ENCODE measurements at places on chromosomes 5 and 9.

GRCh38 chr9:98135938-98136337, 16.9 kb upstream of the TRIM14 start:
- DNase-seq, result no peak

DNA sequence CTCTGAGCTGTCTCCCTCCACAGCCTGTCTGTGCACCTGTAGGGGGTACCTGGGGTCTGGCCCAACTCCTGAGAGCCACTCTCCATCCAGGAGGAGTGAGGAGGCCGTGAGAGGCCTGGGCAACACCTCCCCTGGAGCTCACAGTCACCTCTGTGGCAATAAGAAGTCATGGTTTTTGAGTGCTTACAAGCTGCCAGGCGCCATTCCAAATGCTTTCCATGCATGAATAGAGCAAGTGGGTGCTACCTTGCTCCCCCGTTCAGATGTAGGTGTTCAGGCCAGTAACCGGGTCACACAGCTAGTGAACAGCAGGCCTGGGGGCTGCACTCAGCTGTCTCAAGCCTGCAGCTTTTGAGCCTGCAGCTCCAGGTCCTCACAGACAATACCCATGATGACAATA, 30.6 kb downstream of the CORO2A start:
- DNase-seq, result no peak

- DNase-seq, result no peak
Observed at GRCh38 chr9:71941998-71942567, 30.6 kb downstream of the C9orf85 start.

DNA sequence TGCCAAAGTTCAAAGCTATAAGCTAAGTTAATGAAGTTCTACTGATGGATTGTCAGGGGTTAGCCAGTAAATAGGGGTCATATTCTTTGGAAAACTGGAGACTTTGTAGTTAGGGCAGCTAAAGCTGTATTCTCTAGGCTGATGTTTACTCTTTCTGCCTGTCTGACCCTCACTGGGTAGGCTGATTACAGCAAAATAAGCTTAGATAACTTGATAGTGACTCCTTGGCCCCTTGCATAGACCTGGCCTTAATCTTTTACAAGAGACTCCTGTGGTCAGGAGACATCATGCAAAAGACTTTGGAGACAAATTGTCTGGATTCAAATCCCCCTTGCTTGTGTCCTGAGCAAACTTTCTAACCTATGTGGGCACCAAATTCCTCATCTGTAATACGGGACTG, 314.4 kb upstream of the MSX2 start:
- no peak for DNase-seq

DNA sequence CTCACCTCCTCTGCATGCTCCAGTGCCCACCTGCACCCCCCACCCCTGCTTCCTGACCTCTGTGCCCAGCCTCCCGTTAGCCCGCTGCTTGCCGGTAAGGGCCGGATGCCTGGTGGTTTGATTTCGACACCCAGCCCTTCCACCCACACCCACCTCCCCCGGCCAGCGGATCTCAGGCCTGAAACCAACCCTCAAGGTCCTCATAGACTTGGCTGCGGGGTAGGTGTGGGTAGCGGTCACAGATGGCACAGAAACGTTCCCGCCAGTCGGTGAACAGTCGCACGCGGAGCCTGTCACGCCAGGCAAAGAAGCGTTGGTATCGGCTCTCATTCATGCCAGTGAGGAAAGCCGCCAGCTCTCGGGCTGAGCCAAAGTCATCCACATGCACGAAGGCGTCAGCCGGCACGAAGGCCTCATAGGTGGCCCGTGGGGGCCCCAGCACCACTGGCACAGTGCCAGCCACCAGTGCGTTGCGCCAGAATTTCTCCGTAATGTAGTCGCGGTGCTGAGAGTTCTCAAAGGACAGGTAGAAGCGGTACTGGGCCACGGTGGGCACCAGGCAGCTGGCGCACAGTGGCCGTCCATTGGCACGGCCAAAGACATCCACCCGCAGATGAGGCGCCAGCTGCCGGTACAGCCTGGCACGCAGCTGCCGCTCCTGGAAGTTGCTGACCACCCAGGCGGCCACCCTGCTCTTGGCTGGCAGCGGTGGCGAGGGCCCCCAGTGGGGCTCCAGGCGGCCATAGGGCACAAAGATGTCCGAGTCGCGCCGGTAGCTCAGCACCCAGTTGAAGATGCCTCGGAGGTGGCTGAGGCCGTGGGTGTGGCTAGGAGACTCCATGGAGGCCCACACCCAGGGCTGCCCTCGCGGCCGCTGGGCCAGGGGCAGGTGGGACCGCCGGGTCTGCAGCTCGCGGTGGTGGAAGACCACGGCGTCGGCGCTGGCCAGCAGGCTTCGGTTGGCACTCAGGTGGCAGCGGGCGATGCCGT, 1.1 kb downstream of the FUT7 start:
- peak; percentile 57 for DNase-seq

DNA sequence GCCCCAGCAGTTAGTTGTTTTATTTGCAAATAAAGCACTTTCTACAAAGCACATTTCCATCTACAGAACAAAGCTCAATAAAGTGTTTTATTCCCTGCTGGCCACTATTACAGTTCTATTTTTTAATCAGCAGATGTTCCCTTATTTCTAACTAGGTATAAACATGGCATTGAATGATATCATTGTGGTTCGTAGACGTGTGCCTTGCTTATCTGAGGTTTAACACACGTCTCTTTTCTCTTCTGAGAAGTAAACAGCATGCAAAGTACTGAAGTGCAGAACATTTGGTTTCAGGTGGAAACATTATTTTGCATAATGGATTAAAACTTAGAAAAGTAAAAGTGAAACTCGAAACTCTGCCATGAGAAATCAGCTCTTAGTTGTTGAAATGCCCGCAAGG, 1989.3 kb upstream of the WWC1 start:
- no peak for DNase-seq

DNA sequence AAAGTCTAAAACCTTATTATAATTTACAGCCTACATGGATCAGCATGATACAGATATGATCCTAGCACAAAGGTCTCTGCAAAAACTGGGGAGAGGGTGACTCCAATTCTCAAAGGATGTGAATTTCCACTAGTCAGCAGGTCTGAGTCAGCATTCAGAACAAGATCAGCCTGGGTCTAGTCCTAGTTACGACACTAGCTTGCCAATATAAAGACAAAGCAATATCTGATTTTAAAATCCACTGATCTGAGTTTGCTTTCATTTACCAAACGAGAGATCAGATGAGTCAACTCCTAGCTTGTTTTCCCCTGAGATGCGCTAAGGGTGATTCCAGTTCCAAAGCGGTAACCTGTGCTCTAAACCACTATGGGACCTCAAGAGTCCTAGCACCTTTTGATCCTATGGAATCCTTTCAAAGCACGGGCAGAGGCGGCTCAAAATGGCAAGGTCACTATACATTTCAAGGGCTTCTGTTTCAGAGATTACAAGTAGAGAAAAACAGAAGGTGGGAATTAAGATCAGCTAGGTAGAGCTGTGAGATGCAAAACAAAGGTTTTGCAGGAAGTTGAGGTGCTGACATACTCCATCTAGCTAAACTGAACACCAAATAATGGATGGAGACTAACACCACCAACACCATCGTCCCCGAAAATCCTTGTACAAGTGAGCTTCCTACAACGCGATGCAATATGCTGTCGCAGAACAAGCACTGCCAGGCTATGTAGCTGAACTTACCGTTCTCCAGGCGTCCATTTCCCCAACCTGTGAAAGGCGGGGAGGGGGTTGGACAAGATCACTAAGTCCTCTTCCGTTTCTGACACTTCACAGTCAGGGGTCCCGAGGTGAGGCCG, 906 bp downstream of the SLC25A51 start:
- no peak for DNase-seq

- no peak for DNase-seq
Observed at GRCh38 chr9:122126331-122127261, 33.0 kb downstream of the NDUFA8 start.

GRCh38 chr5:132049093-132049492, 11.4 kb upstream of the IL3 start:
- DNase-seq, result no peak

- DNase-seq, result peak; percentile 49
Observed at GRCh38 chr9:37801287-37801850, 772 bp downstream of the DCAF10 start.

DNA sequence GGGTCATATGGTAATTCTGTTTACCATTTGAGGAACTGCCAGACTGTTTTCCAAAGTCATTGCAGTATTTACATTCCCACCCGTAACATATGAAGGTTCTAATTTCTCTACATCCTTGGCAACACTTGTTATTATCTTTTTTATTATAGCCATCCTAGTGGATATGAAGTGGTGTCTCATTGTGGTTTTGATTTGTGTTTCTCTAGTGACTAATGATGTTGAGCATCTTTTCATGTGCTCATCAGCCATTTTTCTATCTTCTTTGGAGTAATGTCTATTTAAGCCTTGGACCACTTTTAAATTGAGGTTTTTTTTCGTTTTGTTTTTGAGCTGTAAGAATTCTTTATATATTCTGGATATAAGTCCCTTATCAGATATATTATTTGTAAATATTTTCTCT, 132.8 kb upstream of the RUSC2 start:
- DNase-seq, result no peak

DNA sequence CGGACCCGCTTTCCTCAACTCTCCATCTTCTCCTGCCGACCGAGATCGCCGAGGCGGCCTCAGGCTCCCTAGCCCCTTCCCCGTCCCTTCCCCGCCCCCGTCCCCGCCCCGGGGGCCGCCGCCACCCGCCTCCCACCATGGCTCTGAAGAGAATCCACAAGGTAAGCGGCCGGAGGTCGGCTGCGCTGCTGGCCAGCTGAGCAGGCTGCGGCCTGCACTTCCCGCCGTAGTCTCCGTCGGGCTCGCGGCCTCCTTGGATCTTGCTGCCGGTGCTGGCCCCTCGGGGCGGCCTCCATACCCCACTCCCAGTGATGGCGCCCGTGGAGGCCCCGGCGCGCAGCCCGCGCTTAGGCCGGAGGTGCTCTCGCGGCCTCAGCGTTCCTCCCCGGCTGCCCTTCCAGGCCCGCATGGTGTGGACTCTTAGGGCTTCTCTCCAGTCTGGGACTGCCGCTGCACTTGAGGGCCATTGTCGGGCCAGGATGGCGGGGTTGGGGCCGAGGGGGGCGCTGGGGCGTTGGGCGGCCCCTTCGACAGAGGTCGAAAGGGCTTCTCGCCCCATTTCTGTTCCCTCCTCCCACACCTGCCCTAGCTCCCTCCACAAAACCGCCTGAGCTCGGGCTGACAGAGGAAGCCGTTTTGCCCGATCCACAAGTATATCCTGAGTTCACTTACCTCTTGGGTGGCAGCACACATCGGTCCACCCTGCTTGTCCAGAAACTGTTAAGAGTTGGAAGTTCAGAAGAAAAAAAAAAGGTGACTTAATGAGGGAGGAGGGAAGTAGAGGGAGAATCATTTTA, 714 bp downstream of the UBE2D2 start:
- DNase-seq, result peak; percentile 73

- no peak for DNase-seq
Observed at GRCh38 chr5:78837836-78838235, 147.3 kb downstream of the ARSB start.

DNA sequence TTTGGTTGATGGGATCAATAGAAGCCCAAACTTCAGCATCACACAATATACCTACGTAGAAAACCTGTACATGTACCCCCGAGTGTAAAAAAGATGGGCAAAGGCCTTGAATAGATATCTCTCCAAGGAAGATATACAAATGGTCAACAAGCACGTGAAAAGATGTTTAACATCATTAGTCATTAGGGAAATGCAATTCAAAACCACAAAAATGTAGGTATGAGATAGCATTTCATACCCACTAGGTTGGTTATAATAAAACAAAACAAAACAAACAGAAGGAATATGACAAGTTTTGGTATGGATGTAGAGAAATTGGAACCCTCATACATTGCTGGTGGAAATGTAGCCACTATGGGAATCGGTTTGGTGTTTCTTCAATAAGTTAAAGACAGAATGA, 33.1 kb upstream of the PPARGC1B start:
- DNase-seq, result no peak

DNA sequence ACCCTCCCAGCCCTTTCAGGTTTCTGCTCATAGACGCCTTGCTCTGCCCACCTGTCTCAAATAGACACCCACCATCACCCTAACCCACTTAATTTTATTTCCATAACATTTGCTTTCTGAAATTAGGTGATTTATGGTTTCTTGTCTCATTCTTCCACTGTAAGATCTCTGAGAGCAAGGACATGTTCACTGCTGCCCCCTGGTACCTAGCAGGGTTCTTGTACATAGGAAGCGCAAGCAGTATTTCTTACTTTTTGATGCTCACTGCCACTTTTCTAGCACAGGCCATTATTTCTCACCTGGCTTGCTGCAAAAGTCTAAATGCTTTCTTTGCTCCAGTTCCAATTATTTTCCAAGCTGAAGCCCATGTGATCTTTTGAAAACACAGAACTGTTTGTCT, 16.8 kb downstream of the C9orf57 start:
- no peak for DNase-seq

DNA sequence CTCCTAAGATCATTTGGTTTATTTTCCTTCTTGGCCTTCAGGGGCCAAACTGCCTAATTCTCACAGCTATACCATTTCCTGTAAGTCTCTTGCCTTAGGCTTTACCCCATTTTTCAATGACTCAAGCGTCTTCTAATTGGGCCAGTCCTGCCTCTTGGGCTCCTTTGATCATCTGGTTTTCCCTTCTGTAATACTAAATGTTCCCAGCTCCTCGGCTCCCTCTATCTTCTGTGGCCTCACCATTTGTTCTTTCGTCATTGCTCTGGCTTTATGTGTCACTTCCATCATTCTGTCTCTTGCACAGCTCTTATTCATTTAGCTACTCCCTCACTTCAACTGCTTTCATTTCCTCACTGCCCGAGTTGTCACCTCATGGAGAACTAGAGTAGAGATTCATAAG, 14.5 kb upstream of the SPINK7 start:
- no peak for DNase-seq

DNA sequence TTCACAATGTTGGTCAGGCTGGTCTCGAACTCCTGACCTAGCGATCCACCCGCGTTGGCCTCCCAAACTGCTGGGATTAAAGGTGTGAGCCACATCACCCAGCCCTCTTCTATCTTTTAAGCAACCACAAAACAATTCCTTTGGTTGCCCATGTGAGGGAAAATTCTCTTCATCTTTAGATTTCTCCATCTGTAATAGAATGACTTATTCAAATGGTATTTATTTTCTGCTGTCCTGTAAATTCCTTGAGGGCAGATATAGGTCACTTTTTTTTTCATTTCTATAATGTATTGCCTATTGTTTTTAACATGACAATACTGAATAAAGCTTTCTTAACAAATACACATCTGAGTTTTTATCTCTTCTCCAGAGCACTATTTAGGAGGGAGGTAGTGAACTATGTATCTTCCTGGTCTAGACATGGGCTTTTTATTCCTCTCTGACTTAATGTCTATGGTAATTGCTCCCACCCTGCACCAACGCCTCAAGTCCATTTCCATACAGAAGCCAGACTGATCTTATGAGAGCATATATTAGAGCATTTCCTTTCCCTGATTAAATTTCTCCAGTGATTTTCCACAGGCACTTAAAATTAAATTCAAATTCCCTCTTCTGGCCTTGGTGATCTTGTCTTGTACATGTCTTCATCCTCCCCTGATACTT, 595.6 kb downstream of the CAAP1 start:
- no peak for DNase-seq

- DNase-seq, result no peak
Observed at GRCh38 chr9:76090909-76091308, 200.4 kb downstream of the PCSK5 start.
